ENCODE measurements at places on chromosomes 7 and 10.

DNA sequence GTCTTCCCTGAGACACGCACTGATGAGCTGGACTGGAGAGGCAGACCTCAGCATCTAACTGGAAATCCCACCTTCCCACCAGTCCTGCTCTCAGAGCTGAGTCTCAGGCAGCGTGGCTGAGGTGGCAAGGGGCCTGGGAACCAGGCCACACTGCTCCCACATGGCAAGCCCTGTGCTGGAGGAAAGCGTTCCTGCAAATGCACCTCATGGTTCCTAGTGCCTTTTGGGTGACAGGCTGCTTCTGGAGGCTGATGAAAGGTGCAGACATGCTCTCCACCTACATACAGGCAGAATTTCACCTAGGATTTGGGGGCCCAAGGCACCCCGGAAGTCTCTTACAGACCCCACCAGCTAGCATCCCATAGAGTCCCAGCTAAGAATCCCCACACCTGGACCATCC, 432.9 kb upstream of the FOXK1 start:
- no peak for DNase-seq

- no peak for DNase-seq
Observed at GRCh38 chr10:68315582-68315981, 16.3 kb upstream of the HNRNPH3 start.

- DNase-seq, result no peak
Observed at GRCh38 chr10:5550250-5550545, 25.4 kb downstream of the CALML3 start.

- DNase-seq, result no peak
Observed at GRCh38 chr10:58305821-58306220, 29.0 kb upstream of the UBE2D1 start.

GRCh38 chr10:71494980-71495381, 98.3 kb downstream of the CDH23 start:
- no peak for DNase-seq

DNA sequence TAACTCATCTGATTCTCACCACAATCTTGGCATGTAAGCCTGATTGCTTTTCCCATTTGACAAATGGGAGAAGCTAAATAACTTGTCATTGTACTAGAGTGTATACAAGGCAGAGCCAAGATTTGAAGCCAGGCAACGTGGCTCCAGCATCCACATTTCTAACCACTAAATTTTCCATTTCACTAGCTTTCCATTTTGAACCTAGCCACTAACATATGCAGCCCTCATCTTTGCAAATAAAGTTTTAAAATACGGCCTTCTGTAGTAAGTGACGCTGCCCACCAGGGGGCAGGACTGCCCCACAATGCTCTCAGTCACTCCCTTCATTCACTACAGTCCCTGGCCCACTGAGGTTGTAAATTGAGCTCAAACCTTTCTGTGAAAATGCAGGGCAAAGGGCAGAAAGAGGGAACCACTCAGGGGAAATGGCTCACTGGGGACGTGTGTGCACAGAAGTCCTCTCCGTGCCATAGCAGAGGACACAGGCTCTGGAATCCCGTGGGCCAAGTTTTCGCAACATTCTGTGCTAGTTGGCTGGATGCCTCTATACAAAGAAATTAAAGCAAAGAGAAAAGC, 315.7 kb downstream of the TNS3 start:
- DNase-seq, result no peak

DNA sequence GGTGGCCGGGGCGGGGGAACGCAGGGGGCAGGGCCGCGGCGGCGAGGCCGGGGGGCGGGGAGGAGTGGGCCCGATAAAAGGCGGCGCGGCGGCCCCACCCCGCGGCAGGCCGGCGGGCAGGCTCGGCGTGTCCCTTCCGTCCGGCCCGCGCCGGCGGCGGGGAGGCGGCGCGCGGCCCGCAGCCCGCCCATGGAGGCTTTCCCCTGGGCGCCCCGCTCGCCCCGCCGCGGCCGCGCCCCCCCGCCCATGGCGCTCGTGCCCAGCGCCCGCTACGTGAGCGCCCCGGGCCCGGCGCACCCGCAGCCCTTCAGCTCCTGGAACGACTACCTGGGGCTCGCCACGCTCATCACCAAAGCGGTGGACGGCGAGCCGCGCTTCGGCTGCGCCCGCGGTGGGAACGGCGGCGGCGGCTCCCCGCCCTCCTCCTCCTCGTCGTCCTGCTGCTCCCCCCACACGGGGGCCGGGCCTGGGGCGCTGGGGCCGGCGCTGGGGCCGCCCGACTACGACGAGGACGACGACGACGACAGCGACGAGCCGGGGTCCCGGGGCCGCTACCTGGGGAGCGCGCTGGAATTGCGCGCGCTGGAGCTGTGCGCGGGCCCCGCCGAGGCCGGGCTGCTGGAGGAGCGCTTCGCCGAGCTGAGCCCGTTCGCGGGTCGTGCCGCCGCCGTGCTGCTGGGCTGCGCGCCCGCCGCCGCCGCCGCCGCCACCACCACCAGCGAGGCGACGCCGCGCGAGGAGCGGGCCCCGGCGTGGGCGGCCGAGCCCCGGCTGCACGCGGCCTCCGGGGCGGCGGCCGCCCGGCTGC, at the start of gene NANOS1:
NANOS1 (plus strand) TSS at position 102 of the 808 bp plus-strand sequence; CDS start at position 190, 88 bp downstream.
- DNase-seq, result no peak

DNA sequence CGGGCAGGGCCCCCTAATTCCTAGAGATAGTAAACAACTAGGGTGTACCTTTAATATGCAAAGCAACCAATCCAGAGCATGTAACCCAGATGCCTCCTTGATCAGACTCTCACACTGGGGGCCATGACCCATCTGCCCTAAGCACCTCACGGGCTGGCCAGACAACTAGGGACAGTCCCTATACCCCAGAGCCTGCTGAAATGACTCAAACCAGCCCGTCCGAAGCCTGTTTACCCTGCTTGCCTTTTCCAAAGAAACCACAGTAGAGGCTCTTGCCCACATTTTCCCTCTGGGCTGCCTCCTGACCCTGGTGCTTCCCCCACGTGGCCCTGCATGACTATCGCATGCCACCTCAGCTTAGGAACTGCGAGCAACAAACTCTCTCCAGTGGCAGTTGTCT, 46.2 kb downstream of the RGS10 start:
- DNase-seq, result no peak

- DNase-seq, result no peak
Observed at GRCh38 chr10:58653139-58653538, 140.5 kb downstream of the BICC1 start.

DNA sequence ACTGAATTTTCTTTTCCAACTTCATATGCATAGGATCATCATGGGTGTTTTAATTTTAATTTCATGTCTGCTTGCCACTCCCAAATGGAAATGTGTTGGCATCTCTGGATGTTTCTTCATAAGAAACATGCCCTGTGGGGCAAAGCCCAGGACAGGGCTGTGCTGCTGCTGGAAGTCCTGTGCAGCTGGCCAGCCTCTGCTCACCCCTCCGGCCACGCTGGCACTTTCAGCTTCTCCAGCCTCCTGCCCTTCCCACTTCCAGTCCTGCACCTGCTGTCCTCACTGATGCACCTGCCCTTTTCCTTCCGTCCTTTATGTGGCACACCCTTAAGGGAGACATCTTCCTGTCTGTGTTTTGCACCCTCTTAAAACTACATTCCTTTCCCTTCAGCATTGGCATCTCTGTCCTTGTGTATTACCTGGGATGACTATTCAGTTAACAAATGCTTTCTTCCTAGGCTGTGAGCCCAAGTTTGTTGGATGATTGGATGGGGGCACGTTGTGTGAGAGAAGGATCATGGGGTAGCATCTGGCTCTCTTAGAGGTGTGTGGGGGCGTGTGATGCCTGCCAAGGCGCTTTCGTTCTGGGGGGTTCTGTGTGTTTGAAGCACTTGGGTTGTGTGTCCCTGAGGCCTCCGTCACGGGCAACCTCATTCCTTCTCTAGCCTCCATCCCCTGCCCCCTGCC, 56.8 kb downstream of the TCF7L2 start:
- DNase-seq, result no peak

DNA sequence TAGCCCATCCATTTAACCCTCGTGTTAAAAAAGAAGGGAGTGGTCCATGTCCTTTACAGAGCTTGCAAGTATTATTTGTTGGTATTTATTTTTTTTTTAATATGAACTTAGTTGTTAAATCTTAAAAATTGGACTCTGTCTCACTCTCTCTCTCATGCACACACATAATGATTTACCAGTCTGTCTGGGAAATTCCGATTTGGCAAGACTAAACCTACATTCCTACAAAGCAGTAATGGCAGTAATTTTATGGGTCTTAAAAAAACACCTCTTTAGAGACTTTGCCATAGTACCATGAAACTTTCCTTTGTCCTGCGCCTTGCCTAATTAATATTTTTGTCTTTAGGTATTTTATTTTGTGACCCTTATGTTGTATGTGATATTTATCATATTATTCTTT, 239.5 kb upstream of the PPP1R3A start:
- DNase-seq, result no peak

- no peak for DNase-seq
Observed at GRCh38 chr7:74412603-74413002, 41.1 kb upstream of the GTF2IRD1 start.

GRCh38 chr7:121002757-121003200, 14.3 kb downstream of the CPED1 start:
- DNase-seq, result no peak

DNA sequence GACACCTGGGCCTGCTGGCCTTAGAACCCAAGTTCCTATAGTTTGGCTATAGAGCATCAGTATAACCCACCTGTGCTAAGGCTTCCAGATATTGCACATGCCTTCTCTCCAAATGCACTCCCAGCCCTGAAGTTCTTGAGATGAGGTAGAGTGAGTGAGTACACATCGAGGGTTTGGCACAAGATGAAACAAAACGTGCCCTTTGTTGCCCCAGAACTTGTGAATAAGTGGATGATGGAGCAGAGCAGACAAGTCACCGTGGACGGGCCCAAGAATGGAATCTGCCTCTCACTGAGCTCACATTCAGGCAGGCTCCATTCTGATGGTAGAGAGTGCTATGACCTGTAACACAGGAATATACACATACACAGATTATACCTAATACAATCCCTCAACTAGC, 73.0 kb upstream of the STK17A start:
- no peak for DNase-seq

GRCh38 chr7:127793582-127793981, 141.6 kb downstream of the SND1 start:
- DNase-seq, result no peak

- DNase-seq, result no peak
Observed at GRCh38 chr7:82212466-82212865, 231.1 kb downstream of the CACNA2D1 start.

GRCh38 chr7:131517218-131517923, 39.1 kb downstream of the PODXL start:
- no peak for DNase-seq

DNA sequence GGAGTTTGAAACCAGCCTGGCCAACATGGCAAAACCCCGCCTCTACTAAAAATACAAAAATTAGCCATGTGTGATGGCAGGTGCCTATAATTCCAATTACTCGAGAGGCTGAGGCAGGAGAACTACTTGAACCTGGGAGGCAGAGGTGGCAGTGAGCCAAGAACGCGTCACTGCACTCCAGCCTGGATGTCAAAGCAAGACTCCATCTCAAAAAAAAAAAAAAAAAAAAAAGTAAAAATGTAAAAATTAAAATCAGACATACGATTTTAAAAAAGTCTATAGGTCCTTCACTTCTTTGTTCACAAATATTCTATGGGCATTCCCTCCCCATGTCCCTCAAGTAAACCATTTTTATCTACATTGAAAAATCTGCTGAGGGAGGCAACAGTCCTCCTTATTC, 34.9 kb upstream of the TLL2 start:
- no peak for DNase-seq

DNA sequence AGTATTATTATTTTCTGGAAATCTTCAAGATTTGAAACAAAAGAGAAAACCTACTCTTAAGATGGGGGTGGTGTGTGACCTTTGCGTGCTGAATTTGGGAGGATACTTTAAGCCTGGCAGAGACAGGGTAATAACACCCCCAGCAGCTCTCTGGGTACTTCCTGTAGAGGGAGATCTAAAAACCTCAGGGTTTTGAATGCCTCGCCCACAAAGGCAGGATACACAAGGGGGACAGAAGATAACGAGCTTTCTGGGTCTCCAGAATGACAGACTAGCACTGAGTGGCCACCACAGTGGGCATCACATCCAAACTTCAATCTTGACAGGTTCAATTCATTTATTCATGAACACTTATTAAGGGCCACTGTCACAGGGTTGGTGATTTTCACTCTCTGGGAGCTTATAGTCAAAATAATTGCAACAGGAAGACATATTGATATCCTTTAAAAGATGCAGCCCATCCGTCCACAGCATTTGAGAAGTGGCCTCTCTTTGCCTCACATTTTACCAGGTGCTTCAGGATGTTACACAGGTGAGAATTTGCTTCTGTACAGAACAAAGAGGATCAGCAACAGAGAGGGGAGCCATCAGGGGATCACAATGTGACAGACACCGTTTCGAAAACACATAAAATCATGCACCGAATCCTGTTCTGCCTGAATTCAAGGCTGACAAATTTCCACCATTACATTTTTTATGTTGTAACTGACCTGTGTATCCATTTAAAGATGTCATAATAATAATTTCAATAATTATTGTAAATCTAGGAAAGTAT, 14.3 kb downstream of the CPA1 start:
- no peak for DNase-seq

DNA sequence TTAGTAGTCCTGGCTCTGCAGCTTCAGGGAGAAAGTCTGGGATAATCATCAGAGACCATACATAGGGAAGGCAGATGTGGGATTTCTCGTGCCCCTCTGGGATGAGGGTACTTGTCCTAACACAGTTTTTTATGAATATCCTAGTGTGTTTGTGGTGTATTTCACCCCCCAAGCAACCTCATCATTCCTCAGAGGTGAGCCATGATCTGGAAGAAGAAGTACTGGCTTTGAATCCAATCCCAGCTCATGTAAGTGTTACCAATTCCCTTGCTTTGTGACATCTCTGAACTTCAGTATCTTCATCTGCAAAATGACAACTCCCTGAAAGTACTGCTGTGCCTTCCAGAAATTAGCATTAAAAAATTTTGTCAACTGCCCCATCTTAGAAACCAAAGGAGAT, 347.5 kb upstream of the ZMIZ1 start:
- DNase-seq, result no peak

GRCh38 chr7:131057015-131057793, 270.5 kb upstream of the MKLN1 start:
- DNase-seq, result no peak

DNA sequence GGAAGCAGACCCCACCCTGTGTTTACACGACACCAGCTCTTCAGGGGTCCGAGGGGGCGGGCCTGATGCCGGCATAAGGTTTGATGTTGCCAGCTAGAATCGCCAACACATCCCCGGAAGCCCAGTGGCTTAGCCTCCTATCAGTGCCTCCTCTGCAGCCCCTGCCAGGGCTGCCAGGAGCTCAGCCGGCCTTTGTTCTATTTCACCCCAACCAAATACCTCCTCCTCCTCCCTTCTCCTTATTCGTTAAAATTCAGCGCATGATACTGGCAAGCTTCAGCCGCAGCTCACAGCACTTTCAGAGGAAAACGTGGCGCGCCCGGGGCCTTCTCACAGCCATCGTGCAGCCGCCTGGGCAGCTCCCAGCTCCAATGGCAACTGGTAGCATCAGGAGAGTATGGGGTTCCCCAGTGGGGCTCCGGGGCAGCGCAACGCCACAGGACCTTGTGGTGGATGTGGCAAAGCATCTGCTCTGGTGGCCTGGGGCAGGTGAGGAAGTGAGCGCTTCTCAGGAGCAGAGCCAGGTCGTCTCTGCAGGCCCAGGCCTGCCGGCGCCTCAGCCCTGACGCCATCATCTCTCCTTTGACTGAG, 176.4 kb upstream of the RHEB start:
- no peak for DNase-seq

- DNase-seq, result no peak
Observed at GRCh38 chr10:13808556-13809391, 222.0 kb downstream of the PRPF18 start.

GRCh38 chr7:47083476-47084250, 498.2 kb downstream of the TNS3 start:
- DNase-seq, result no peak

- DNase-seq, result no peak
Observed at GRCh38 chr10:123140983-123141390, 5.2 kb downstream of the HMX3 start.

Measured in T-helper 17 cell (primary cell).